Activated CD4-positive, alpha-beta memory T cell treated with anti-CD3 and anti-CD28 coated beads for 36 hours (primary cell): ENCODE measurements at places on chromosomes 7 and 10. TPM values are rescaled to one million over a fixed set of nuclear protein-coding genes. Genes with fewer than 3 reads are reported as not detected.

The CYP2C9 gene
- total RNA-seq = not detected

The UPK3B gene
- 1.6 TPM for total RNA-seq

The VPS37D gene
- total RNA-seq = 0.26 TPM

DNA sequence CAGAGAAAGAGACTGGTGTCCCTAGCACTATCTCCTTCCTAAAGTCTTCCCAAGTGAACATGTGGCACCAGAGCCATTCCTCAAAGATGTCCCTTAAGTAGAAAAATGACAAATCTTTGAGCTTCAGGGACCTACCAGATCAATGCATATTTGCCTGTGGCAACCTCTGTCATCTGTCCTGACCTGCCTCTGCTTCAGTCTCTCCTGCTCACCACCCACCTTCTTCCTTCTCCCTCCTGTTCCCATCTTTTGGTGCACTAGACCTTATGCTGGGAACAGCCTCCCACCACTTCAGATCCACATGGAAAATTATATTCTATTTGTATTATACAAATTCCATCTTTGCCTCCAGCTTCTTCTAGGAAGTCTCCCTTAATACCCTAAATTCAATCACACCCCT lies 386.4 kb downstream of the PLXNA4 start:
- no peak for DNase-seq

DNA sequence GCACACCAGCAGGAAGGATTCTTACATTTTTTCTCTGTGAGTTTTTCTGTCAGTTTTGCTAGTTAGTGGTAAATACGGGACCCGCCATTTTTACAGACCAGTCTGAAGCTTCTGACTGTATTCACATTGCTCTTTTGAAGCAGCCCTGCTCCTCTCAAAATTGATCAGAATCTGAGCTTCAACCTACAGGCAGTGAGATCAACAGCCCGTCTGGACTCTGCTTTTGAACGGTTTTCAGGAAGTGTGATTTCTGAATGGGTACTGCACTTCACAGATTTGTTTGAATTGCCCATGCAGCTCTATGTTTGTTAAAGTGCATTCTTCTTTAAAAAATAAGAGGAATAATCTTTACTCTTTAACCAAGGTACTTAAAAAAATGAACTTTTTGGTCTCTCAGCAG lies 8.9 kb downstream of the PURB start:
- DNase-seq = no peak
